ENCODE measurements at places on chromosomes 2 and 18.

DNA sequence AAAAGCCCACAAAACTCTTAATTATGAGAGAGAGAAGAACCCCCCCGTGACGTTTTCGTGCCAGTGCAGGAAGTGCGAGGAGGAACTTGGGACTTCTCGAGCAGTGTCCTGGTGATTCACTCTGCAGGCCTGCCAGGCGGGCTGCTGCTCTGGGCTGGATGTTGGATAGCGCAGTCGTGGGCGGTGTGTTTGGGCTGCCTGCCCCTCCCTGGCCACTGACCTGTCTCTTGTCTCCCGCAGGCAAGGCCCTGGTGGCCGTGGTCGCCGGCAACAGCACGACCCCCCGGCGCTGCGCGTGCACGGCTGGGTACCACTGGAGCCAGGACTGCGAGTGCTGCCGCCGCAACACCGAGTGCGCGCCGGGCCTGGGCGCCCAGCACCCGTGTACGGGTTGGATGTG, 29.0 kb downstream of the TNFRSF11A start:
- no peak for DNase-seq

DNA sequence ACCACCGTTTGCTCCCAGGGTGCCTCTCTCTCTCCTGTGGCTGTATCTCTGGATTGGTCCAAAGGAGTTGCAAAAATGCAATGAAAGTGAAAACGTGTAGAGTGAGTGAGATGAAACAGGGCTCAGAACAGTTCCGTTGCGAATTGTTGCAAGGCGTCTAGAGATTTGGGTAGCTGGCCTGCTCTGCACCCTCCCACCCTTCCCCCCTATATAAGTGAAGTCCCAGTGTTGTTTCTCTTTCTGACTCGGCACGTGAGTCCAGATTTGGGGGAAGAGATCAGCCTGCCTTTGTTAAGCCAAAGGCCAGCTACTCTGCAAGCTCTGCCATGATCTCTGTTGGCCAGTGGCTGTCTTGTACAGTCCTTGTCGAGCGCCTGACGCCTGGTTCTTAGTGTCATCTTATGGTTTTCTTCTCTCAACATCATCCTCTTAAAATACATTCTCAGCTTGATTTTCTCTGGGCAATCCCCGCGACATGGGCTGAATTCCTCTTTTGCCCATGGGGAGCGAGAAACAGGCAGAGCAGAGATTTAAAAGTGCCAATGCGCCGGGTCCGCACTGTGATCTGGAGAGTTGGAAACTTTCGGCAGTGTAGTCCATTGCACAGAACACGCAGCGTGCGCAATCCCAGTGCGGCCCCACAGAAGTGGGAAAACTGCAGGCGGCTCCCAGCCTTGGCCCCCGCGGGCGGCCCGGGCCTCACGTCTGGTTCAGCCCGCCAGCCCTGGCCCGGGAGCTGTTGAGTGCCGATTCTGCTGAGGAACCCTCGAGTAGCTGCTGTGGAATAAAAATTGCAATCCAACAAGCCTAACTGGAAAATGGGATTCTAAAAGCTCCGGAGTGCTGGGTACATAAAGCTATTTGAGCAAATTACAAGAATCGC, 9.3 kb downstream of the MEIS1 start:
- DNase-seq: no peak

DNA sequence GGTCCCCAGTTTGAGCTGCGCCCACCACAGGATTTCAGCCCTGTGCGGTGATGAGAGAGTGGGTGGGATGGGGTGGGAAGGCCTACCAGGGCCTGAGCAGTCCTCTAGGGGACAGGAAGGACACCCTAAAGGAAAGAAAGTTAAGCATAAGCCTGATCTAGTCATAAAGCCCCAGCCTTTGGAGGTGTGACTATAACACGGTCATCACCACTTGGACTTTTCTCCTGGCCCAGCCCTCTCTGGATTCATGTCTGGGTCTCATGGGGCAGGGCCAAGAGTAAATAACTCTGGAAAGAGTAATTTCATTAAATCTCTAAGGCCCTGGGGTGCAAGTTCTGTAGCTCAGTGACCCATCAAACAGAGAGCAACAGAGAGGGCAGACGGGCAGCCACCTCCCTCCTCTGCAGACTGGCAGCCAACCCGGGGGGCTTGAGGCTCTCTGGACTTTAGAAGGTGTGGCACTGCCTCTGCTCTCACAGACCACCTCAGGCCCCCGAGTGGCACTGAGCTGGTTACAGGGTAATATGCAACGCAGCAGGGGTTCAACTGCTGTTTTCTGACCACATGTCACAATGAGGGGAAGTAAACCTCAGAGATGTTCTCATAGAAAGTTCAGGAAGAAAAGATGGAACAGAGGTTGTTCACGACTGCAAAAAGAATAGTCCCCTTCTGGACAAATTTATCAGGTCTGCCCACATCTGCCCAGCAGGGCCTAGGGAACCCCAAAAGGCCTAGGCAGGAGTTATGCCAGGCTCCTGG, 41.5 kb downstream of the TGFA start:
- DNase-seq: peak; percentile 72

GRCh38 chr2:455913-456312, 168.0 kb upstream of the ALKAL2 start:
- DNase-seq: no peak

- no peak for DNase-seq
Observed at GRCh38 chr2:237603718-237604362, 13.3 kb upstream of the RAB17 start.

- DNase-seq: no peak
Observed at GRCh38 chr2:229884775-229885699, 36.8 kb downstream of the TRIP12 start.

DNA sequence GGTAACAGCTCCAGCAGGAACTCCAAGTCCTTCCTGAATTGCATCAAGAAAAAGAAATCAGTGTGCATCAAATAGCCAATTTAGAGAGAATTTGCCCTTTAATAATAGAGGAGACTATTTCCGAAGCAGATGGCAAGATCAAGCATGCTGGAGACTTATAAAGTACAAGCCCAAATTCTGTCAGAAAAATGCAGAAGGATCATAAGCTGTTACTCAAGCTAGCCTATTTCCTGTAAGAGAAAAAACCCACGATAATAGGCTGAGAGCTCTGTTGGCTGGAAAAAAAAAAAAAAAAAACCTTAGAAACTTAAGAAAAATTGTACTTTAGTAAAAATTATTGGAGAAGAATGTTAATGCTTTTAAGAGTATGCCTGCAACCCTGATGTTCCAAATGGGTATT, 24.4 kb upstream of the ITM2C start:
- DNase-seq: no peak

GRCh38 chr2:23381084-23381483, 3.9 kb upstream of the KLHL29 start:
- no peak for DNase-seq

GRCh38 chr2:11009891-11010290, 98.2 kb downstream of the KCNF1 start:
- no peak for DNase-seq

DNA sequence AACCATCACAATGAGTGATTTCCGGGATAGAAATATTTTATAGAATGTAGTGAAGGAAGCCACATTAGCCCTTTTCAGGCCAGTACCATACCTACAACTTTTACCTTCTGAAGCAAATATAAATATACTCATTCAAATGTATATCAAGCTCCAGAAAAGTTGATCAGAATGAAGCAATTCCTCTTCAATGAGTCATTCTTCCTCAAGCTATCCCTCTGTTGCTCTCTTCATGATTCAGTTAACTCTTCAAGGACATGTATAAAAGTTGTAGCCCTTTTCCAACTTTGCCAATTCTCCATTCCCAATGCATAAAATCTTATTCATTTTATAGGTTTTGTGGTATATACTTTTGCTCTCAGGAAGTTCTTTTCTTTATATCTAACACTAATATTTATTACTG, 242.1 kb upstream of the RGPD4 start:
- DNase-seq: no peak

- no peak for DNase-seq
Observed at GRCh38 chr2:143300536-143300935, 171.3 kb downstream of the ARHGAP15 start.

DNA sequence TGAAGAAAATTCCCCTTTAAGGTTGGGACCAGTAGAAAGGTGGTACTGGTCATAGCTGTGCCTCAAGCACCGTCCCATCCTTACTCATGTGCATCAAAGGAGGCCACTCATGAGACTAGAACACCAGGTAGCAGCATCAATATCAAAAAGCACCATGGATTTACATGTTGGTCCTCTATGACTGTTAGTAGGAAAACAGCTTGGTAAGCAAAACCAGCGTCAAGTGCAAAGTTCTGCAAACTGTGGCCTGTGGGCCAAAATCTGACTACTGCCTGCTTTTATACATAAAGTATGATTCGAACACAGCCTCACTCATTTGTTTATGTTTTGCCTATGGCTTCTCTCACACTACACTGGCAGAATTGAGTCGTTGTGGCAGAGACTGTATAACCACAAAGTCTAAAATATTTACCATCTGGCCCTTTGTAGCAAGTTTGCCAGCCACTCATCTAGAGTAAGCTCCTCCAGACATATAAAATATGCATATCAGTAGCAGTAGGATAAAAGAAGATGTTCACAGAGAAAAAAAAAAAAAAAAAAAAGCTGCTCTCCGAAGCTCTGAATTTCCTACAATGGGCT, 119.7 kb upstream of the CTNNA2 start:
- DNase-seq: no peak

DNA sequence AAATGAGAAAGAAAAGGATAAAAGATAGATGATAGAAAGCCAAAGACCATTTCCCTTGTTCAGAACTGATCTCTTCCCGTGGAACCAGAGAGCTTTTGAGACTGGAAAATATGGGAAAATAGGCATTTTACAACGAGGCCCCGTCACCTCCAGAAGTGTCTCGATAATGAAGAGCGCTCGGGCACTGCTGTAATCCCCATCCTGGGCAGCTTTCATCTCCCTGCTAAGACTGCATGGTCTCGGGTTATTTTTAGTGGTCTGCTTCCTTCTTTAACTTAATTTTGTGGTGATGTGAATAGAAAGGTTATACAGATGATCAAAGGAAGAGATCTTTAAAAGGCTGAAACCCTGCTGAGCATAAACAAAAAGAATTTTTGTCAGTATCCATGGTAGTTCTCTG, 176.6 kb downstream of the METTL4 start:
- DNase-seq: no peak

DNA sequence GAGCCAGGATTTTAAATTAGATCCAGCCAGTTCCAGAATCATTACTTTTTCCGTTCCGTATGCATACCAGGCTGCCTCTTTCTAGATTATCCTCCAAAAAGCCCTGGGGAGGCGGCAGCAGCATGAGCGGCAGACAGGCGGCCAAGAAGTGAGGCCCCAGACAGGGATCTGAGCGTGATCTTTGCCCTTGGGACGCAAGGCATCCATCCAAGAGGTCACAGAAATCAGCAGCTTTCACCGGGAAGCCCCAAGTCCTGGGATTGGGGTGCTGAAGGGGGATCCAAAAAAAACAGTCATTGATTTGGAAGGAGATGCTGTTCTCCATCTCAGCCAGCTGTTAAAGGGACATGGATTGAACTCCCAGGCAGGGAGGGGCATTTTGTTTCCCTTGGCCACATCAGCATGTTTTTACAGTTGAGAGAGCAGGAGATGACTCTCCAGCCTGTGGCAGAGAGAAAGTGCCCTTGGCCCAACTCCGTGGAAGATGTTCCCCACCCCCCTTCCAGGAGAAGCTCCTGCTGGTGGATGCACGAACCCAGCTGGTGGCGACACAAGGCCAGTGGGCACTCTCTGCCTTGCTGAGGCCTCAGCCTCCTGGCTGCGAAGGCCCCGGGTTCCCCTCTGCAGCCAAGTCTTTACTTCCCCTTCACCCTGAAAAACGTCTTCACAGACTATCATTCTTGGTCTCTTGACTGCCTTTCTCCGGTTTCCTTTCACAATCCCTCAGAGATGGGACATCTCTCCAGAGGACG, 265.6 kb downstream of the ANAPC1 start:
- no peak for DNase-seq

DNA sequence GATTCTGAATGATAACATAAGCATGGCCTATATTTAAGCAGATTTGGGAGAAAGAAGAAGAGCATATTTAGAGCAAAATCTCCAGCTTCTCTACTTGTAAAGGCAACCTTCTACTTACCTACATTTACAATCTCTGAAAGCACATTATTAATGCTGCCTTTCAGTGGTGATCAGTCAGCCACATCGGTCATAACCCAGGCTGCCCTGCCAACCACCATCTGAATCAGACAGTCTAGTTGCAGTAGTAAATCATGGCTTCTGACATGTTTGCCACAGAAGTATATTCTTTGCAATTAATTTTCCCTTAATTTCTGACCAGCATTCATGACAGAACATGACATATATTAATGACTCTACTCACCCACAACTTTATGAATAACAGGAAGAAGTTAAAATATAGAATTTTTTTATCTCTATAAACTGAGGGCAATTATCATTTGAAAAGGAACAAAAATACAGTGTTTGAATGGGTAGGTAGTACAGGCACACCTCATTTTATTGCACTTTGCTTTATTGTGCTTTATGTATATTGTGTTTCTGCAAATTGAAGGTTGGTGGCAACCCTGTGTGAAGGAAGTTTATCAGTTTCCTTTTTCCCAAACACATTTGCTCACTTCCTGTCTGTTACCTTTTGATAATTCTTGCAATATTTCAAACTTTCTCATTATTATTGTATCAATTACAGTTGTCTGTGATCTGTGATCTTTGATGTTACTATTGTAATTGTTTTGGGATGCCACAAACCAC, 531.6 kb upstream of the CHAC2 start:
- DNase-seq: no peak

DNA sequence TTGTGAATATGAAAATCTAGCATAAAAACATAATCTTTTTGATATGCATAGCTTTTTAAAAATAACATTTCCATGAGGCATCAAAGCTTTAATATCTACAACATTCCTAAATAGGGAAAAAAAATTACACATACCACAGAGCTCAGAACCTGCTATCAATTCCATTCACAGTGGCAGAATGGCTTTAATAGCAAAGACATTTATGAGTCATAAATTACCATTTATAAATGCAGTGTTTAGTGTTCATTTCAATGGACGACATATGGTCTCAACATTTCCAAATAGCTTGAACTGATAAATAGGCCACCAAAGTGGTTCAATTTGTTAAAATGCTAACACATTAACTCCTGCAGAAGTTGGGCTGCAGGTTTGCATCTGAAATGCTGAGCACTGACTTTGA, 600.6 kb upstream of the SETBP1 start:
- no peak for DNase-seq

GRCh38 chr2:207734264-207734635, 22.8 kb downstream of the CCNYL1 start:
- no peak for DNase-seq

- DNase-seq: no peak
Observed at GRCh38 chr2:57902578-57902977, 144.0 kb upstream of the VRK2 start.

GRCh38 chr2:134280231-134280630, 26.4 kb downstream of the MGAT5 start:
- DNase-seq: no peak

DNA sequence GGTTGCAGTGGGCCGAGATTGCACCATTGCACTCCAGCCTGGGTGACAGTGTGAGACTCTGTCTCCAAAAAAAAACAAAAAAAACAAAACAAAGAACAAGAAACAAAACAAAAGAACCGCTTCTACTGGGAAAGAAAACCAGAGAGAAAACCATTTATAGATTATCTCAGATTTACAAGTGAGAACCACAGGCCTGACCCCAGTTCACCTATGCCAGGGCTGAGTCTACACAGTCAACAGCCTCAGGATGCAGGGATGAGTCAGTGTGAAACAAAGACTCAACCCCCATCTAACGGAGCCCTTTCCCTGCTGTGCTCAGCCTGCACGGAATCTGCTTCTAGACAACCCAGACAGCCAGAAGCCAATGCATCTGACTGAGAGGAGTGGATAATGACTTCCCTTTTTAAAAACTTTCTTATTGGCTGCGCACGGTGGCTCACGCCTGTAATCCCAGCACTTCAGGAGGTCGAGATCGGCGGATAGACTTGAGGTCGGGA, 25.5 kb upstream of the YWHAQ start:
- DNase-seq: no peak

GRCh38 chr2:44112096-44112495, 56.6 kb upstream of the PPM1B start:
- DNase-seq: no peak
